ENCODE measurements at places on chromosomes 1 and 21.

DNA sequence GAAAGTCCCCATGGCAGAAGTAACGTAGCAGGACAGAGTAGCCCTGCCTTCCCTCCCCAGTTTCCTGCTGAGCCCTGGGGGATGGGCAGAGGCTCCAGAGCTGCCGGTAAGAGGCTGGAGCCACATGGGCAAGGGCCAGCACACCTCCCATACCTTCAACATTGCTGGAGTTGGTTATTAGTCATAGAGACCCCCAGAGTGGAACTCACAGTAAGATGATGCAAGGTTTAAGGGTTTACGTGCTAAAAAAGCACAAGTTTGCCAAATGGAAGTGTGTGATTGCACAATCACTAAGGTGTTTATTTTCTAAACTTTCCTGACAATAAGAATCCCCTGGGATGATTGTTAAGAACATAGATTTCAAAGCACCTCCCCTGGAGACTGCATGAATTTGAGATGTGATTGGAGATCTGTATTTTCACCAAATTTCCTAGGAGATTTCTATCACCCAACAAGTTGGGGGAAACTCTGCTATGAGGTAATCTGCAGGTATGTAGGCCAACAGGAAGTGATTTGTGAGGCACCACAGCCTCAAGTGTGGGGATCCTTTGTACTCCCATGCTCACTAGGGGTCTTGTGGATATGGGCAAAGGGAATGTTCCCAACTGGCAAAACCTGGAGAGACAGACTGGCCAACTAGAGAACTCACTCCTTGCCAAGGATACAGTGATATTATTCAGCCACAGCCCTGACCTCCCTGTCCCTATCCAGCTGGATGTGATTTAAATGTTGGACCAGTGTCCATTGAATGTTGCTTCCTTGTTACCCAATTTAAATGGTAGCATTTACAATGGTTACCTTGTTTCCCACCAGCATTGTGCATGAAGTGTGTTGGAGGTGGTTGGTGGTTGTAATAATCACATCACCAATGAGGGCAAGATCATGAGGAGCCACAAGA, 37.1 kb upstream of the CSF1 start:
- no peak for DNase-seq

DNA sequence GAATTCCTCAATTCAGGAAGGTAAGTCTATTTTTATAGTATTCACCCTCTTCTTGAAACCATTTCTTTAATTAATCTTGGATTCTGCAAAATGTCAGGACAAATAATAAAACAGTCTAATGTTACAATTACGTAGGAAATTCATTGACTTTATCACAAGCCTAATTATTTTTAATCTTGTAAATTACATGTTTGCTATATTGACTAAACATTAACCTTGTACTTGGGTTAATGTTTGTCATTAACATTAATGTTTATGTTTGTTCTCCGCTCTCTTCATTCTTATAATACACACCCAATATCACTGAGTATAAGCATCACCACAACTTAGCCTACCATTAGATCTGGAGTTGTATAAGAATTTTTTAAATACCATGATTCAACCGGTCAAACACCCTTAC, 2.8 kb downstream of the GCLM start:
- DNase-seq = no peak

DNA sequence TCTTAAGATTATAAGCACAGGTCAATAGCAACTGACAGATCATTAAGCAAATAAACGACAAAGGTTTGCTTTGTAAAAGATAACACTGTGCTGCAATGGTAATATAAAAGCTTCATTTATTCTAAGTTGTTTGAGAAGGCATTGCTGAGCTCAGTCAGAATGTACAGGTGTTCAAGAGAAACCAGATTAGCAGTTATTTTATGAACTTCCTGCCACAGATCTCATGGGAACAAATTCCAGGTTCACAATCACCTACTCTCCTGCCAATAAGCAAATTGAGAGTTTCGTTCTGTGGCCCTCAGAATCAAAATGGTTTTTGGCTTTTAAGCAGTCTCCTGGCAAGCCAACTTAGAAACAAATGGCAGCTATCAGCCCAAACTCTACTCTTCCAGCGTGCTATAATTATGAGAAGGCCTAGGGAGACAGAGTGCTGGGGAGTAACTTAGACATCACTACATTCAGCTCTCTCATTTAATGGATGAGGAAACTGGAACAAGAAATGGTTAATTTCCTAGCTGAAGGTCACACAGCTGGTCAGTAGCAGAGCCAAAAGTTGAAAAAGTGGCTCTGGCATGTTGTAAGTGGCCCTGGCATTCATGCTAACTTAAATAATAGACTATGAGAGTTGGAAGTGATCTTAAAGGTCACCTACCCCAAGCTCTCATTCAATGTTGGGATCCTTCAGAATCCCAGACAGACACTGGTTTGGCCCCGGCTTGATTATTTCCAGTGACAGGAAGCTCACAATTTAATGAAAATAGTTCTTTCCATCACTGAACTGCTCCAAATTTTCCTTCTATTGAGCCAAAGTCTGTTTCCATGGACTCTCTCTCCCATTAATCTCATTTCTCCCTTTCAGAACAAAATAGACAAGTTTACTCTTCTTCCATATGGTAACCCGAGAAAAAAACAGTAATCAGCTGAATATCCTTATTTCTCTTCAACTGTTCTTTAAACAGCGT, 82.6 kb upstream of the EDEM3 start:
- no peak for DNase-seq

- no peak for DNase-seq
Measured at GRCh38 chr1:157862114-157863070, 20.8 kb upstream of the CD5L start.

DNA sequence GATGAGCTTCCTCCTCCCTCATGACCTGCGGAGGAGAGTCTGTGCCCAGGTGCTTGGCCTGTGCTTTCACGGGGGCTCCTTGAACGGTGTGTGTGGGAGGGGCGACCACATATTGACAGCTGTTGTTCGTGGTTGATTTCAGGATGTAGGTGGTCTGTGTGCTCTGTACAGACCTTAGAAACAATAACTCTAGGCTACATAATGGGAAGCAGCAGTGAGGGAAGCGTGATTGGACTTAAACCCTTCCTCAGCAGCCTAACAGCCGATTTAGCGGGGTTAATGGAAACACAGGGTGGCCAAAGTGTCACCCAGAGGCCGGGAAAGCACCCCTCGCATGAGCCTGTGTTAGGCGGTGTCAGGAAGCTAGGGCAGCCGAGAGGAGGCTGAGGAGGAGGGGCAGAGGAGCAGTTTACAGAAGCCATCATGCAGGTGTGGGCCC, 56.0 kb downstream of the TBCE start:
- no peak for DNase-seq

DNA sequence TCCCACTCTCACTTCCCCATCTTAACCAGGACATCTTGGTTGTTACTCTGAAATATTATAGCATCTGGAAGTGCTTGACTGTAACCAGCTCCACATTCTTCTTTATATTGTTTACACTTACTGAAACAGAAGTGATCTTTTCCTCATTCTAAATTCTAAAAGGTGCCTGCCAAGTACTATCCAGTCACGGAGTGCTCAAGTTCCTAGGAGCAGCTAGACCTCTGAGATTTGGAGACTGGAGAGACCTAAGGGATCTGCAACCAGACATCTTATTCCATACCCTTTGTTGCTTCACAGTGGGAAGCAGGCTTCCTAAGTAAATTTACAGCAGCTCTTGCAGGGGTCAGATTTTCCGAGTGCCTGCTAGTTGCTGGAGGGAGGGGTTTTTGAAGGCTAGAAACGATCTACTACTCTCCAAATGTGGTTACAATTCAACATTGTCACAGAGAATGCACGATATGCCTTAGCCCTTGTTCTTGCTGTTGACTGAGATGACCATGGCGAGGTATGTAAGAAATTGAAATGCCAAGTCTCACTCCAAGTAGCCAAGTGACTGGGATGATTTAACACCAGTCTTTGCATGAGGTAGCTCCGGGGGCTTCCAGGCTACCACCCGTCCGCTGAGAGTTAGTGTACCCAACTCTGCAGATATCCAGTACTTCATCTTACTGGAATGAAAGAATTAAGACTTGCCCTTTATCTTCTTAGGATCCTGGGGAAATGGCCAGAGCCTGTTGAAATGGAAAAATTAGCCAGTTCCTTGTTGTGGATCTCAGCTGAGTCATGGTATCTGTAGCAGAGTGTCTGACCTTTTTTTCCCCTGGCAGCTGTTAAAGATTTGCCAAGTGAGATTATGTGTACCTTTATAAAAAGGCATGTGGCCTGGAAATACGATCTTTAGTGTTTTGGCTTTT, 150.8 kb downstream of the MAST2 start:
- no peak for DNase-seq

- DNase-seq = no peak
Measured at GRCh38 chr21:42833439-42833815, 45.9 kb downstream of the WDR4 start.
